Kidney tubule cell (primary cell): ENCODE measurements at places on chromosomes 2 and 18.

- peak; percentile 52 for DNase-seq
These were observed 633 bp downstream of the MALT1 start for GRCh38 chr18:58671632-58672564.

- DNase-seq = no peak
These were observed 827.6 kb upstream of the KLHL29 start for GRCh38 chr2:22557406-22557805.

DNA sequence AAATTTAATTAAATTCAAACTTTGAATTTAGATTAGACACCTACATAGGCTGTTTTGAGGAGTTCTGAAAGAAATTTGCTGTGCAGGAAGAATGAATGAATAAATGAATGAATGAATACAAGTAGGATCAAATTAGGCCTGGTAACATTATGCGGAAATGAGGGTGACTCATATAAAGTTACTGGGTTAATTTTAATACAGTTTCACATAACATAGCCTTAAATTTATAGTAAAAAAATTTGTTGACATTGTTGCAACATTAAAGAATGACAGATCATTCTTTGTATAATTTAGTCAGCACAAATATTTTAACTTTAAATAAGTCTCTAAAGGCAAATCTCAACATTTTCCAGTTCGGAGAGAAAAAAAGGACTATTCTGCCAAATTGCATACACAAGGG is 1293.1 kb upstream of the SLC39A10 start:
- no peak for DNase-seq

DNA sequence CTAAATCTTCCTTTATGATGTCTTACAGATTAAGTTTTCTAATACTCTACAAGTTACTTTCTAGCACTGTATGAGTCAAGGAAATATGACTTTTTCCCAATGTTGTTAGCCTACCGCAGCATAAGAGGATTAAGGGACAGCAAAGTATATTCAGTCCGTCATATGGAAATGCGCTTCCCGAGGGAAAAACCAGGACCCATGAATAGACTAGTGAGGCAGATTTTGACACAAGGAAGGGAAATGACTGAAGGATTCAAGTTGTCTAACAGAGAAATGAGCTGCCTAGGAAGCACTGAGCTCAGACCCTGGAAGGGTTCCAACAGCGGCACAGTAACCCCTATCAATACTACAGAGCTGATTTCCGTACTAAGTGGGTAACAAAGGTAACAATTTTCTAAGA is 12.0 kb downstream of the SEPTIN10 start:
- DNase-seq = no peak

GRCh38 chr2:205171261-205171940 is 510.9 kb upstream of the NRP2 start:
- no peak for DNase-seq

- no peak for DNase-seq
These were observed 174.0 kb downstream of the ARL4C start for GRCh38 chr2:234322766-234323465.

DNA sequence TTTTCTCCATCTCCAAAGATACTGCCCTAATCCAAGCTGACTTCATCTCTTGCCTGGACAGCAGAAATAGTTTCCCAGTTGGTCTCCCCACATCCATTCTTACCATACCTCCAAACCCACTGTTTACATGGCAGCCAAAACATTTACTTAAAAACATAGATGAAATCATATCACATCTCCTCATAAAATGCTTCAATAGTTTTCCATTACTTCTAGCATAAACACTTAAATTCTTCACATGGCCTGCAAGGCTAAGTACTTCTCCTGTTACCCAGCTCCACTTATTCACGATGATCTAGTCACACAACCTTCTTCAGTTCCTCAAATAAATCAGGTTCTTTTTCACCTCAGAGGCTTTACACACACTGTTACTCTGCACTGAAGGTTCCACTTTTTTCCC is 185.8 kb upstream of the ACVR2A start:
- DNase-seq = no peak

GRCh38 chr18:12843420-12844350 is 40.4 kb downstream of the PTPN2 start:
- no peak for DNase-seq

- DNase-seq = no peak
These were observed 767.9 kb upstream of the ID2 start for GRCh38 chr2:7913974-7914373.

GRCh38 chr2:176418768-176419167 is 149.5 kb downstream of the MTX2 start:
- no peak for DNase-seq

DNA sequence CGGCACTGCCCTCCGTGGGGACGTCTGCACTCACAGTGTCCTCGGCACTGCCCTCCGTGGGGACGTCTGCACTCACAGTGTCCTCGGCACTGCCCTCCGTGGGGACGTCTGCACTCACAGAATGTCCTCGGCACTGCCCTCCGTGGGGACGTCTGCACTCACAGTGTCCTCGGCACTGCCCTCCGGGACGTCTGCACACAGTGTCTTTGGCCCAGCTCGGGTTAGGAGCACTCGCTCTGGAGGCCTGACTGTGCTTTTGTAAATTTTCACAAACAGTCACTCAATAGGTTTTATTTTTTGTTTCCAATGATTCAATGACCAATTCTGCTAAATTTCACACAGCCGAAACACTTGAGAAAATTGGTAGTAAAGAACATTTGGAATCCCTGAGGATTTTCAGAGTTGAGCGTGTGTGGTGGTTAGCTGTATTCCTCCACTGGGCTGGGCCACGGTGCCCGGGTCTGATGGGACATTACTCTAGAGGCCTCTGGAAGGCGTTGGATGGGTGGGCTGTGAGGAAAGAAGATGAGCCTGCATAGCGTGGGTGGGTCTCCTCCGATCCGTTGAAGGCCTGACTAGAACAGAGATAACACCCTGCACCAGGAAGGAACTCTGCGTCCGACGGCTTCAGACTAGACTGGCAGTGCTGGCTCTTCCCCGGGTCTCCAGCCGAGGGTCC is 134.8 kb downstream of the RTP5 start:
- no peak for DNase-seq

- DNase-seq = no peak
These were observed 80.9 kb downstream of the SP100 start for GRCh38 chr2:230496891-230497290.

DNA sequence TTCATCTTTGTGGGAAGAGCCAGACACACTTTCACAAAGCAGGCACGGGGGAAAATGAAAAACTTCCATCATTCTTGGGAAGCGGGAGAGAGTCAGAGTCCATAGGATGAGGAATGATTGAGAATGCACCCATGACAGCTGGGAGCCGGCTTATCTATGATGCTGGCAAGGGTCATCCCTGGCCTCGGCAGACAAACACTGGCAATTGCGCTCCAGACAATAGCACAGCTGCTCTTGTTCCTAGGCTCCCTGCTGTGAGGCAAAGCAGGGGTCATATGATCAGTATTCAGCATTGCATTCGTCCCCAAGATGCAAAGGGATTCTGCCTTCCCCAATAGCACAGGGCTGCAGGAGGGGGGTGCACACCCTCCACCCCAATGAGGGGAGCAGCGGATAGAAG is 33.0 kb downstream of the CYRIA start:
- DNase-seq = no peak

GRCh38 chr2:177169810-177170514 is 42.6 kb upstream of the HNRNPA3 start:
- peak; percentile 13 for DNase-seq

GRCh38 chr2:205808486-205809121 is 126.3 kb downstream of the NRP2 start:
- DNase-seq = peak; percentile 26
